ENCODE measurements at places on chromosomes 2 and 18.

GRCh38 chr2:103669531-103669930, 907.7 kb downstream of the TMEM182 start:
- DNase-seq: no peak

GRCh38 chr2:96111823-96112500, 4.4 kb downstream of the ADRA2B start:
- no peak for DNase-seq

GRCh38 chr2:171104379-171104778, 56.3 kb downstream of the TLK1 start:
- no peak for DNase-seq

- no peak for DNase-seq
Observed at GRCh38 chr2:135679125-135679524, 62.5 kb upstream of the UBXN4 start.

DNA sequence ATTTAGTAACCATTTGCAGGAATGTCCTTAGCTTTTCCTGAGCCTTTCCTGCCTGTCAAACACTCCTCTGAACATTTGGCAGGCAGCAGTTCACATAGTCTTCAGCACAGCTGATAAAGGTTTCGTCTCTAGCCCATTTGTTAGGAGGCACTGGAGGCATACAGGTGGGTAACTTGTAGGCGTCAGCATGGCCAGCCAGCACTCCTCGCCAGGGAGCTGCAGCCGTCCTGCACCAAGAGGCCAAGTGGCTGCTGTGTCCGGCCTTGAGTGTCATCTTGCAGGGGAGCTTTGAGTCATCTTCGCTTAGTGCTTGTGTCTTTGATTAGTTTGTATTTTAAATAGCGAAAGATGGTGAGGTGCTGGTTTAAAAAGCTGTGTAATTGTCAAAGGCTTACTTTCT, 120.3 kb upstream of the NFATC1 start:
- no peak for DNase-seq

- no peak for DNase-seq
Observed at GRCh38 chr2:101428422-101429176, 41.3 kb upstream of the CREG2 start.

- DNase-seq: no peak
Observed at GRCh38 chr2:206846981-206847834, 81.8 kb downstream of the FASTKD2 start.

- DNase-seq: no peak
Observed at GRCh38 chr18:23722646-23723045, 33.4 kb downstream of the LAMA3 start.

GRCh38 chr2:127044977-127045661, 61.8 kb downstream of the BIN1 start:
- peak; percentile 4 for DNase-seq

DNA sequence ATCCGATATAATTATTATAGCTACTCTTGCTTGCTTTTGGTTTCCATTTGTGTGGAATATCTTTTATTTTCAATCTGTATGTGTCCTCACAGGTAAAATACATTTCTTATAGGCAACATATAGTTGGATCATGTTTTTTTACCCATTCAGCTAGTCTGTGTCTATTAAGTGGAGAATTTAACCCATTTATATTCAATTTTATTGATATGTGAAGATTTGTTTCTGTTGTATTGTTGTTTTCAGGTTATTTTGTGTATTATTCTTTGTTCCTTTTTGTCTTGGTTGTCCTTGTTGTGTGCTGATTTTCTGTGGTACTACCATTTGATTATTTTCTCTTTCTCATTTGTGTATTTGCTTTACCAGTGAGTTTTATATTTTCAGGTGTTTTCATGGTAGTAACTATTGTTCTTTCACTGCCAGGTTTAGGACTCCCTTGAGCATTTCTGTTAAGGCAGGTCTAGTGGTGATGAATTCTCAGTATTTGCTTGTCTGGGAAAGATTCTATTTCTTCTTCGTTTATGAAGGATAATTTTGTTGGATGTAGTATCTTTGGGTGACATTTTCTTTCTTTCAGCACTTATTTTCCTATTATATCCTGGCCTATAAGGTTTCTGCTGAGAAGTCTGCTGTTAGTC, 95.4 kb downstream of the ANKRD12 start:
- DNase-seq: no peak
